CD8-positive, alpha-beta memory T cell (primary cell): ENCODE measurements at places on chromosomes 16 and 17. TPM values are rescaled to one million over a fixed set of nuclear protein-coding genes. Genes with fewer than 3 reads are reported as not detected.

GRCh38 chr17:18041776-18042175, 2.6 kb downstream of the GID4 start:
- no peak overlapping the region for H3K4me3 ChIP-seq
- H3K4me1 ChIP-seq: peaks cover 29% of the 10 kb centered on the region
- no peak overlapping the region for H3K27ac ChIP-seq
- peaks cover 4% of the 10 kb centered on the region for H3K36me3 ChIP-seq
- DNase-seq: no peak

- no peaks in the 10 kb centered on the region for H3K36me3 ChIP-seq
- peaks cover 7% of the 10 kb centered on the region for H3K4me1 ChIP-seq
- no peak overlapping the region for H3K4me3 ChIP-seq
- H3K27me3 ChIP-seq: no peaks in the 10 kb centered on the region
- H3K27ac ChIP-seq: no peak overlapping the region
Measured at GRCh38 chr16:82451449-82451848, 175.3 kb upstream of the CDH13 start.

DNA sequence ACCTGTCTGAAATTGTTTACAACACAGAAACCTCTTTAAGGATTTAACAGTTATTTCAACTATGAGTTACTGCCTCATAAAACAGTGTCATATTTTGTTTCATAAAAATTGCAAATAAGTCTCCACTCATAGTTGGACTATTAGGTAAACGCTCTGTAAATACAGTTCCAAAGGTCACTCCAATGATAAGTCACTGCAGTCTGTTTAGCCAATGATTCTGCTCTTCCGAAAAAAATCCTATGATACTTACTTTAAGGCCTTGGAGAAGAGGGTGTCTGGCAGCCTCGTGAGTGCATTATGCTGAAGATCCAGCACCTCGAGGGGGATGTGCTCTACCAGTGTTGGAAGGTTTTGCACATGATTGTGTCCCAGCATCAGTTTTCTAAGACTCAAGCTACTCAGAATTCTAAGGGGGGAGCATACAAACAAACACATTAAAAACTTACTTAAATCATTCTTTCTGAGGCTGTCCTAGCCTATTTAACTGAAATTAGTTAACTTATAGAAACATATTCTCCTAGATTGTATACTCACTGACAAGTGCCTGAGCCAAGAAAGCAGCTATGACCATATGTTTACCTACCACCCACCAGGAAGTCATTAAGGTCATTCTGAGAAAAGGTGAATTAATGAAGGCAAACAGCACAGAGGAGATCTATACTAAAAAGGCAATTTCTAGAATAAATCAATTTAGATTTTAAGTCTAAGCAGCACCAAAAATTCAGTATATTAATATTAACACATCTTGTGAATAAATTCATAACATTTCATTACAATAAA, 41.1 kb downstream of the MARVELD3 start:
- H3K4me1 ChIP-seq: no peaks in the 10 kb centered on the region
- no peaks in the 10 kb centered on the region for H3K27me3 ChIP-seq
- no peak overlapping the region for H3K4me3 ChIP-seq

DNA sequence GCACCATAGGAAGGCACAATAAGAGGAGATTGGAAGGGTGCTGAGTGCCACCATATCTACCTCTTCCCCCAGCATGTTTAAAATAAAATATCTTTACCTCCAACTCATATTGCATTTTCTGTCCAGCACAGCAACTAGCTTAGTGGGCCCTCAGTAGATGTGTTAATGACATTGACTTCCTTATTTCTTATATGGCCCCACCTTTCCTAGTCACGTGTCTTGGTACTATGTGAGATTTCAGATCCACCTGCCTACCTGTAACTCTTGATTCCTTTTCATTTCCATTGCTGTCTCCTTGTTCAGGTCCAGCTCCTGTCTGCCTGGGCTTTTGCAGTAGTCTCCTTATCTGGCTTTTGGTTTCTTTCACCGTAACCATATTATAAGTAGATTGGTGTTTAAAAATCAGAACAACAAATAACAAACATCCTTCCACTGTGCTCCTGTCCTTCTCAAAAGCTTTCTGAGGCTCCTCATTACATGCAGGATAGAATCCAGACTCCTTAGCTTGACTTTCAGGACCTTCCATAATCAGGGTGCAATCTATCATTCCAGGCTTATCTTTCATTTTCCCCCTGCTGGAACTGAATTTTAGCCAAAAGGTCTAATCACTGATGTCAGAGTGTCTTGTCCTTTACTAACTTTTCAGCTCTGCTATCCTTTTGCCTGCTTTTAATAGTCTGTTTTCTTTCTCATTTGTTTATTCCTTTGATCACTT, 71.3 kb downstream of the FTO start:
- no peaks in the 10 kb centered on the region for H3K4me1 ChIP-seq
- H3K4me3 ChIP-seq: no peak overlapping the region
- H3K27me3 ChIP-seq: no peaks in the 10 kb centered on the region
- no peak for DNase-seq
- H3K27ac ChIP-seq: no peak overlapping the region

- no peaks in the 10 kb centered on the region for H3K36me3 ChIP-seq
- DNase-seq: no peak
- no peak overlapping the region for H3K4me3 ChIP-seq
- peaks cover 7% of the 10 kb centered on the region for H3K4me1 ChIP-seq
- H3K27me3 ChIP-seq: no peaks in the 10 kb centered on the region
- H3K27ac ChIP-seq: no peak overlapping the region
Measured at GRCh38 chr17:64203630-64204029, 59.4 kb downstream of the TEX2 start.

DNA sequence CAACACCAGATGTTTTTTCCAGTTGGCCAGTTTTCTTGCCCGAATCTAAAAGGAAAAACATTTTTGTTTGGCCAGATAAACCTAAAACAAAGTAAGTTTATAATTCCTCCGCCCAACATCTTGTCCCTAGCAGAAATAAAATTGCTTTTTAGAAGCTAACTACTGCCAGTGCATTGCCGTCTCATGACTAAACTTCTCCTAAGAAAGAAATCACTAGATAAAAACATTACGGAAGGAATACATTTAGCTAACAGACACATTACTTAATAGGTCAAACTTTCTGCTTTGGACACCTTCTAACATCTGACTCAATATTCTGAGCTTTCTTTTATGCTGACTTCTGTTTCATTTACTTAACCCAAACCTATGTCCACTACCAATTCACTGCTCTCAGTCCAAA, 36.2 kb downstream of the FBXL20 start:
- DNase-seq: no peak
- H3K36me3 ChIP-seq: no peaks in the 10 kb centered on the region
- H3K4me3 ChIP-seq: no peak overlapping the region
- no peak overlapping the region for H3K27ac ChIP-seq
- no peaks in the 10 kb centered on the region for H3K4me1 ChIP-seq
- no peaks in the 10 kb centered on the region for H3K27me3 ChIP-seq

GRCh38 chr16:53817812-53818550, 114.0 kb downstream of the FTO start:
- no peaks in the 10 kb centered on the region for H3K27me3 ChIP-seq
- DNase-seq: no peak
- H3K4me3 ChIP-seq: no peak overlapping the region
- no peak overlapping the region for H3K27ac ChIP-seq
- no peaks in the 10 kb centered on the region for H3K36me3 ChIP-seq

GRCh38 chr17:63126607-63127006, 160.6 kb downstream of the TANC2 start:
- no peak overlapping the region for H3K27ac ChIP-seq
- no peaks in the 10 kb centered on the region for H3K4me1 ChIP-seq
- no peaks in the 10 kb centered on the region for H3K36me3 ChIP-seq
- H3K4me3 ChIP-seq: no peak overlapping the region

- DNase-seq: no peak
- H3K4me3 ChIP-seq: no peak overlapping the region
- H3K36me3 ChIP-seq: no peaks in the 10 kb centered on the region
- H3K27me3 ChIP-seq: no peaks in the 10 kb centered on the region
- no peak overlapping the region for H3K27ac ChIP-seq
Measured at GRCh38 chr17:66272811-66273585, 29.4 kb upstream of the PRKCA start.

DNA sequence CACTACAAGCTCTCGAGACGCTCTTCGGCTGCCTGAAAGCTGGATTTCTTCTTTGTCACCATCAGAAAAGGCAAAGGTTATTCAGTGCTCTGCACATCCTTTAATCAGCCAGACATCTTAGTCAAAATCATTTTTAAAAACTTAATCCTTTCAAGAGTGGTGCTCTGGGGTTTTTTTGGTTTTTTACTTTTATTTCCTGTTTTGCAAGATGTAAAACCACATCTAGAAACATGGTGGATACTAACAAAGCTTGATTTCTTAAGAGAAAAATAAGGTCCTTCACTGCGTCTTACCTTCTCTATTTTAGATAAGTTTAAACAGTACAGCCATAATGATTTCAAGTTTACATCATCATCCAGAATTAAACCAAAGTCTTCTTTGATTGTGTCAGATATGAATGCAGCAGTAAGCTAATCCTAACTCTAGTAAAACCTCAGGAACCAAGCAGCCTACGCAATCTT, 6.3 kb downstream of the ANKRD11 start:
- H3K27ac ChIP-seq: no peak overlapping the region
- no peak for DNase-seq
- no peaks in the 10 kb centered on the region for H3K36me3 ChIP-seq
- H3K27me3 ChIP-seq: no peaks in the 10 kb centered on the region
- H3K4me1 ChIP-seq: peaks cover 91% of the 10 kb centered on the region
- H3K4me3 ChIP-seq: peak overlapping the region; percentile 29

- H3K27me3 ChIP-seq: no peaks in the 10 kb centered on the region
- H3K4me1 ChIP-seq: no peaks in the 10 kb centered on the region
- DNase-seq: no peak
- H3K27ac ChIP-seq: no peak overlapping the region
Measured at GRCh38 chr16:53404959-53405358, 29.3 kb upstream of the RBL2 start.

GRCh38 chr16:58584831-58585505, 44.7 kb downstream of the CNOT1 start:
- peaks cover 76% of the 10 kb centered on the region for H3K36me3 ChIP-seq
- no peak overlapping the region for H3K27ac ChIP-seq
- H3K4me1 ChIP-seq: no peaks in the 10 kb centered on the region

The TBC1D3H gene
- not detected for total RNA-seq

The OVCA2 gene
- total RNA-seq: 56.2 TPM

The ACSF2 gene
- total RNA-seq: 14.8 TPM

The NT5C3B gene
- total RNA-seq: 50.2 TPM
